GM03348 (cell line): ENCODE measurements at places on chromosomes 2 and 18.

- peak; percentile 56 for DNase-seq
Measured at GRCh38 chr2:67564076-67564475, 166.9 kb downstream of the ETAA1 start.

- DNase-seq: no peak
Measured at GRCh38 chr2:1780693-1781092, 36.4 kb upstream of the PXDN start.

DNA sequence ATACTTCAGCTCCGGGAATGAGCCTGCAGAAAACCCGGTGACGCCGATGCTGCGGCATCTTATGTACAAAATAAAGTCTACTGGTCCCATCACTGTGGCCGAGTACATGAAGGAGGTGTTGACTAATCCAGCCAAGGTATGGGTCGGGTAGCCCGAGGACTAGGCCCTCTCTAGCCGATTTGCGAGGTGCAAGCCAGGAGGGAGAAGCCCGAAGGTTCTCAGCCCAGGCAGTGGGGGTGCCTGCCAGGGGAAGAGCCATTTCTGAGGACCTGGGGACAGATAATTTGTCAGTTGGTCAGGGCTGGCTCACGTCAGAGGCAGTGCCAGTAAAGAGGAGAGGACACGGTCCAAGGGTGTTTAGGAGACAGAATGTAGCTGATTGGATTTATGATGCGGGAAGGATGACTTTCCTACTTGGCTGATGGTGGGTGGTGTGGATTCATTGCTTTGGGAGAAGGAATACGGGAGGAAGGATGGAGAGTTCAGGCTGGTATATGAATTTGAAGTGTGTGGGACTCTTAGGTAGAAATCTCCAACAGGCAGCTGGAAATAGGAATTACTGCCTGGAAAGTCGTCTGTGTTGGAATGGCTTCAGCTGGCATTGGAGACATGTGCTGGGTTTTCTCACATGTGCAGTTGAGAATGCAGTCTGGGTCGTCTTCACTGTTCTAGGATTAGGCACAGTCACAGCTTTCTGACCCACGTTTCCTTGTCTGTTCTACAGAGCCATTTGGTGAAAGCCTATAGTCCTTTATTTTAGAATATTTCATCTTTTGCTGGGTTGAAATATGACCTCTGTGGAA is 874 bp downstream of the NDUFAF7 start:
- peak; percentile 66 for DNase-seq

- DNase-seq: no peak
Measured at GRCh38 chr2:98127229-98127989, 40.4 kb downstream of the VWA3B start.

GRCh38 chr18:28124131-28125029 is 52.5 kb downstream of the CDH2 start:
- peak; percentile 13 for DNase-seq

- DNase-seq: peak; percentile 78
Measured at GRCh38 chr18:45522371-45522770, 92.9 kb upstream of the SLC14A2 start.

DNA sequence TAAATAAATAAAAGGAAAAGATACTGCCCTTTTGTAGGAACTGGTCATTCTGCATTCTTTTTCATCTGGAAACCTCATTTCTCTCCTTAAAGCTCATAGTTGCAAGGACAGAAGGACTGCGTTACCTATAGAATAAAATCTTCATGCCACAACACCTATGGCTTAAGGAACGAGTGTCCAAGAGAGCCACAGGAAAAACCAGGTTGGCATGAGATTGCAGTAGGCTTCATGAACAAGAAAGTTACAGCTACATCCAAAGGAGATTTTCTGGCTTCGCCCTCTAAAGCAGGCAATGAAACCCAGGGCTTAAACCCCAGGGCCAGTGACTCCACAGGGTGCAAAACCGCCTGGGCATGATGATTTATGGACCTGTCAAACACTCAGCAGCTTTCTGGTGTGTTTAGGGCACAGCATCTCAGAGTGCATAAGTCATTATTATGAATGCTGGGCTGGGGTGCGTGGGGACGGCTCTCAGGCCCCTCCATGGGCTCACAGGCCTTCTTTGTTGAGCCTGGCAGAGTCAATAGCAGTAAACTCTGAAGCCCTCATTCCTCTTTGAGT is 30.7 kb upstream of the PIEZO2 start:
- no peak for DNase-seq

DNA sequence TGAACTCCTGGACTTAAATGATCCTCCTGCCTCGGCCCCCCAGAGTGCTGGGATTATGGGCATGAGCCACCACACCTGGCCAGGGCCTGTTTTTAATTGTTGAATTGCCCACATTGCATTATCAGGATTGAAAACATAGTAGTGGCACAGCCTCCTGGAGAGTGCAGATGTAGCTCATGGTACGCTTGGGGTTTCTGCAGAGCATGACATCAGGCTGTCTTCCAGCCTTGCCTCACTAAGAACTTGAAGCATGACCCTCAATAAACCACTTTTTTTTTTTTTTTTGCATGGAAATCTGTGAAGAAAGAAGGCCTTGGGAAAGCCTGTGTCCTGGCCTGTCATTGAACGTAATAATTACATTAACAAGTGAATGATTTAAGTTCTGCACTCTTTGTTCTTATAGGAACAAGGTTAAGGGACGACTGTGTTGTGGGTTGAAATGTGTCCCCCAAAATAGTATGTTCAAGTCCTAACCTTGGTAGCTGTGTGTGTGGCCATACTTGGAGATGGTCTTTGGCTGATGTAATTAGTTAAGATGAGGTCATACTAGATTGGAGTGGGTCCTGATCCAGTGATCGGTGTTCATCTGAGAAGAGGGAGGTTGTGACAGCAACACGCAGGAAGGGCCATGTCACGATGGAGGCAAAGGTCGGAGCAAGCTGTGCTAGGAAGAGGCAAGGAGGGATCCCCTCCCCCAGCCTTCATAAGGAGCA is 90.2 kb downstream of the AGAP1 start:
- no peak for DNase-seq
